PC-9 (cell line): ENCODE measurements at places on chromosomes 11 and 22.
A peak's percentile ranks its signal among the peaks of the same experiment; 100 is the strongest.

DNA sequence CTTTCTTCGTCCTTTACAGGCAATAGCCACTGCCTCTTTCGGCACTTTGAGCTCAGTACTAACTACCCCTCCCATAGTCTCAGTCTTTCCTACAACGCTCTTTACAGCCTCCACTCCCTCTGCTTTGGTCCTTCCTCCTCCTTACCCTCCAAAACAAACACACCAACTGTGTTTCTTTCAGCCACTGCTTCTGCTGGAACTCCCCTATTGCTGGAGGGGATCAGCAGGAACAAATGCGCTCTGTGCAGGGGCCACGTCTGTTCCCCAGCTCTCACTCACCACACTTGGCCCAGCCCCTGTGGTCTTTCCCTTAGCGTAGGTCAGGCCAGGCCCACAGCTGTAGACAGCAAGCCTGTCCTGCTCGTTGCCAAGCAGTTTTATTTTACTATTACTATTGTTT lies 42.3 kb downstream of the PC start:
- DNase-seq, result no peak

DNA sequence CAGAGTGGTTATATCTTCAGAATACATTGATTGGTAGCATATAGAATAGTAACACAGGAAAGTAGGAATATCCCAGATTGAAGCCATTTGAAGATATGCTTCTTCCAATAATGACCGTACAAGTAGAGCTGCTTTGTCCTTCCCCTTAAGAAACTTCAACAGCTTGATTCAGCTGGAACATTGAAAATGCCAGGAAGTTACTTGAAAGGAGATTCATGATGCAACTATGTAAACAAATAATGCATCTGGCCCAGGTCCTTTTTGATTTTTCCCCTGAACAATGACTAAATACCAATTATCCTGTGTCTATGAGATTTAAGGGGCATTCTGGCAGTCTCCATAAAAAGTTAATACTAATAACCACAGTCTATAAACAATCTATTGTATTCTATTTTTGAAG lies 3.0 kb downstream of the DKK3 start:
- no peak for DNase-seq

DNA sequence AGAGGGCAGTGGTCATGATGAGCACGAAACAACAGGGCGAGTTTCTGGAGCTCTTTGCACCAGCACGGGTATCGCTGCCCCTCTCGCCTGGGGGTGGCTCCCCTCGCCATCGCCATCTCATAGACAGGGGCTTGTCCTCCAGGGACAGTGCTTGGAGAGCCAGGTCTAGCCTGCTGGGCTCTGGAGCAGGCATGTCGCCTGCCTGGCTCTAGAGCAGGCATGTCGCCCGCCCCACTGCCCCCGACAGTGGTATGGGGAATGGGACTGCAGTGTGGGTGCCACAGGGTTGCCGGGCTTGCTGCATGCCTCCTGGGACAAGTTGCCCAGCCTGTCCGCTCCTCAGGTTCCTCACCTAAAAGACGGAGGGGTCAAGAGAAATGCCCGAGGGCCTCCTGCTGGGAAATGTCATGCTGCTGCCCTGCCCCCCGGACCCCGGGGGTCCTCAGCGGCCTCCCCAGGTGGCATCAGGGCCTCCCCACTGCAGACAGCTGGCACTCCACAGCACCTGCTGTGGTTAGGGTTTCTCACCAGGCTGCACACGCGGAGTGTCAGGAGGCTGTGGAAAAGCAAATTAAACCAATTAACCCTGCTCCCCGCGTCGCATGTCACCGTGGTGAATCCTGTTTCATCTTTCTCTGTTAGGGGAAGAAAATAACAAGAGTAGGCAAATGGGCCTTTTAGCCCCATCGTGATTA lies 403.0 kb downstream of the TBC1D22A start:
- DNase-seq, result no peak

DNA sequence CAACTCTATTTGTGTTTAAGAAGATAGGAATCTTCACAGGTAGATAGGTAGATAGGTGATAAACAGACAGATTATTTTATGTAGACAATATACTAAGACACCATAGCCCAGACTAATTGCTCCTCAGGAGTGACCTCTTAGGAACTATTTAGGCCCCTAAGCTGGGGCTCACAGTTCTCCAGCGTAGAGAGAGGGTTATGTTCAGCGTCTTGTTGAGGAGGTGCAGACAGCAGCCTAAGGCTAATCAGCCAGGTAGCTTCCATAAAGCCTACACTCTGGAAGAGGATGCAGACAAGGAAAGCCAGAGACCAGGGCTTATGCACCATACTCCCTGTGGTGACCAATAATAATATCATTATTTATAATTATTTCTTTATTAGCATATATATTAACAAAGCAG lies 705.2 kb downstream of the LRRC4C start:
- DNase-seq, result no peak

- DNase-seq, result no peak
Observed at GRCh38 chr22:21603973-21604372, 25.8 kb downstream of the YDJC start.

GRCh38 chr11:16933291-16933690 lies 80.9 kb downstream of the PLEKHA7 start:
- no peak for DNase-seq

DNA sequence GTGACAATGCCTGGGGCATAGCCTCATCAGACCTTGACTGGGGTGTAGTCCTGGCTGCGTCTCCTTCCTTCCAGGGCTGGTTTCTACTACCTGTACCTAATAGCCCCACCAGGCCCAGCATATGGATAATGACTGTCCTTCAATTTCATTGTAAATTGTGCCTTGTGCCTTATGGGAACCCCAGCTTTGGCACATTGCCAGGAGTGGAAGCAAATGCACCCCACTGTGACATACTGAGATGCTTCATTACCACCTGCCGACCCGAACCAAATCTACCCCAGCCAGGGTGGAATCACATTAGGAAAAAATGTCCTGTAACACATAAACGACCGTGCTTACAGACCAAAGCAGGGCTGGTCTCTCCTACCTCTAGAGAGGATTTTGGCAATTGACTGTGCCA lies 7.3 kb downstream of the TOP3B start:
- no peak for DNase-seq

DNA sequence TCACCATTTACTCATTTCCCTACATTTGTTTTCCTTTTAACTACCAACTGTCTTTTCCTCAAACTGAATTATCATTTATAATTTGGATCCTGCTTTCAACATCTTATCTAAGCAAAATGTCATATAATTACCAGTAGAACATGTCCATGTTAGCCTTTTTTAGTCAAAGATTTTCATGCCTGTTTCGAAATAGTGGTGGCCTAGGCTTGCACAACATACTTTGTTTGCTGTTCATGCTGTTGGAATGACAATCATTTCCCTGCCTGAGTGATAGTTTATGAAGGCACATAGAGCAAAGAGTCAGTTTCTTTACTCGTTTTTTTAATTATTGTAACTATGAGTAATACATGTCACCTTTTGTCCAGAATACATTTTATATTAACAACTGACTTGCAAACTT lies 144.3 kb upstream of the ANO3 start:
- peak; percentile 66 for DNase-seq

DNA sequence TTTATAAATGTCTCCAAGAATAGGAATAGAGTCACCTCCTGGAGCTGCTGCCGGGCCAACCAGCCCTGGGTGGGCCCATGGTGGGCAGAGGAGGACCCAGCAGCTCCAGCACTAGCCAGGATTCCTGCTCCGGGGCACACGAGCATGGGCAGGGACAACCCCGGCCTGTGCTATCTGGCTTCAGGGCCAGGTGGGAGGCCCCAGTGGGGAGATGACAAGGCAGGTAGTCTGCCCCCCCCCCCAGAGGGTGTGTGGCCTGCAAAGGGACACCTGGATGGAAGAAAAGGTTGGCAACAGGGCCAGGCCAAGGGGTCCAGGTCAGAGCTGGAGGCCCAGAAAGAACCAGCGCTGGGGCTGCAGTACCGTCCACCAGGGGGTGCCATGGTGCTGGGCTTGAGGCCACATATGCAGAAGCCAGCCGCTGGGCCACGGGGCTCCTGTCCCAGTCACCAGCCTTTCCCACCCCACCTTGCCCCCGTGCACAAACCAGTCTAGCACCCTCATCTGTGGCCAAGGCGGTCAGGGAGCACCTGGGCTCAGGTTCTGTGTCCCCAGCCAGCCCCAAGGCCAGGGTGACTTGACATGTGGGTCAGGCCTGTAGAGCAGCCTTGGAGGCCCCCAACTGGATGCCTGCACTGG lies 3.4 kb downstream of the TSPAN32 start:
- DNase-seq, result no peak

GRCh38 chr11:100562128-100562527 lies 125.0 kb upstream of the ARHGAP42 start:
- peak; percentile 53 for DNase-seq

DNA sequence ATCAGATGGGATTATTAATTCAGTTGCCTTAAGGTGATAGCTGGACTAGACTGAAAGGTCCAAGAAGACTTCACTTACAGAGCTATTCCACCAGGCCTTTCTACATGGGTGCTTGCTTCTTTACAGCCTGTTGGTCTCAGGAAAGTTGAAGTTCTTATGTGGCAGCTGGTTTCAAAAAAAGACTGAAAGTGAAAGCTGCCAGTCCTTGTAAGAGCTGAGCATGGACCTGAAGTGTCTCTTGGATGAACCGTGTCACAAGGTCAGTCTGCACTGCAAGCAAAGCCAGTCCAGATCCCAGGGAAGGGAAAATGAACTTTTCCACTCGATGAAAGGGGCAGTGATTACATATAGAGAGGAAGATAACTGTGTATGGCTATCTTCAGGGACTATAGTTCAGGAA lies 201.5 kb upstream of the LUZP2 start:
- no peak for DNase-seq

- no peak for DNase-seq
Observed at GRCh38 chr11:32348502-32348901, 86.8 kb downstream of the WT1 start.

DNA sequence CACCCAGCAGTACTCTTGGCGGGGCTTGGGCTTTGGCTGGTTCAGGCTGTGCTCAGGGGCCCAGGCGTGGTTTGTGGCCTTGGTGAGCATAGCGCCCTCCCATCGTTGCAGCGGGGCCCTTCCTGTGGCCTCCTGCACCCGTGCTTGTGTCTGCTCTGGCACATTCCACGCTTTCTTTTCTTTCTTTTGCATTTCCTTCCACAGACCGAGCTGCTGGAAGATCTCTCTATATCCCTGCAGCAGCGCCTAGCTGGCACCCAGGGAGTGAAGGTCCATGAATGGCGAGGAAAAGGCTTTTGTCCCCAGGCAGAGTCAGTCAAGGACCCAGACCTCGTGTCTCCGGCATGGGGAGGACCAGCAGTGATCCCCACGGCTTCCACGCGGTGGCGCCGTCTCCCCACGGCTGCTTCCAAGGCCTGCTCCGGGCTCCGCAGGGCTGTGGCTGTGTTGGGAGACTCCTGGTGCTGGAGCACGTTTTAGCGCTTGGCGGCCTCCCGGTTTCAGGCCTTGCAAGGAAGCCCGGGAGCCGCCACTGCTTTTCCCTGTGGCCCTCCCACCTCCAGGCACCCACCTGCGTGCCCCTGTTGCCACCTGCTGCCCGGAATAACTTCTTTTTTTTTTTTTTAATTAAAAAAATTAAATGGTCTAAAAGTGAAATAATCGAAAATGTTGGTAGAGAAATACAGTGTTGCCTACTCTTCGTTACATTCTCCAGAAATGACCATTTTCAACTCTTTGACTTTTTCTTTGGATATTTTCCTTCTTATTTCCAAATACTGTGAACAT lies 28.5 kb downstream of the GLB1L2 start:
- DNase-seq, result no peak

GRCh38 chr22:17974703-17975372 lies 49.5 kb downstream of the MICAL3 start:
- DNase-seq, result no peak

DNA sequence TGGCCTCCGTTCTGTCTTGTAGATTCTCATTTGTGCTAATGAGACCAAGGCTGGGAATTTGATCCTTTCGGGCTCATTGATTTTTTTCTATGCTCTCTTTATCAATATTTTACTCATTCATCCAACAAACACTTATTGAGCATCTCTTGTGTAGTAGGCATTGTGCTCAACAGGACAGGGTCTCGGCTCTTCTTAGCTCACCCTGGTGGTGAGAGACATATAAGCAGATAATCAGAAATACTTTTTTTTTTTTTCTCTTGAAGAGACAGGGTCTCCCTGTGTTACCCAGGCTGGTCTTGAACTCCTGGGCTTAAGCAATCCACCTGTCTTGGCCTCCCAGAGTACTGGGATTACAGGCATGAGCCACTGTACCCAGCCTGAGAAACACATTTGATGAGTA lies 48.0 kb upstream of the SLC5A1 start:
- no peak for DNase-seq

GRCh38 chr11:76277298-76278175 lies 71.2 kb upstream of the WNT11 start:
- no peak for DNase-seq

GRCh38 chr22:49861642-49862495 lies 8.2 kb downstream of the ZBED4 start:
- no peak for DNase-seq

DNA sequence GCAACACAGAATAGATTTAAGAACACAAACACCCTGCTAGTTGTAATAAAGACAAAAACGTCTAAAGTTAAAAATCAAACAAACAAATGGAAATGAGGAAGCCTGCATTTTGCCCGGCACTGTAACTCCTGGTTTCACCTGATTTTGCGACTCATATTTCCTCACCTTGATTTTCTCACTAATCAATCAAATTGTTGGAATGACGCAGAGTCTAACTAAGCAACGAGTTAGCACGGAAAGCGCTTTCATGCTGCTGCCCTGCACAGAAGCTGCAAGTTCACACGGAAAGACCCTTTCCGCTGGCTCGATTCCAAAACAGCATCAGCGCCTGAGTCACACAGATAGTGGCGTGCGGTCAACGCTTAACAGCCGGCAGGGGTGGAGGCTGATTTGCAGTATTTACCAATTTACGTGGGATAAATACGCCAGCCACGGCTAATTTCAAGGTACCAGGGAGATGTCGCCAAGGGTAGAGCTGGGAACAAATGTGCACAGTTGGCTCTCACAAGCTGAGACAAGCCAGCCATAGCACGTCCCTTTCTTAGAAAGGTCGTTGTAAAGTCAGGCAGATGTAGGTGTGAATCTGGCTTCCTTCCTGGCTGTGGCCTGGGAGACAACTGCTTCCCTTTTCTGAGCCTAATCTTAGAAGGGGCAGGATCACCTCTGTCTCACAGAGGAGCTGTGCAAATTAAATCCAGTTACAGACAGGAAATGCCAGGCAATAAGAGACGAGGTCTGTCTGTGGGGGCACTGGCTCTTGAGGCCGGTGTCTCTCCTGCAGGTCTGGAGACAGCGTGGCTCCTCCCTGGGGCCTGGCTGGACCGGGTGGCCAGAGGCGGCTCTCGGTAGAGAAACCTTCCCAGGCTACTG lies 76.9 kb upstream of the TTLL12 start:
- DNase-seq, result peak; percentile 65
